ENCODE measurements at places on chromosomes 4 and X. TPM values are rescaled to one million over a fixed set of nuclear protein-coding genes. Genes with fewer than 3 reads are reported as not detected.
A peak's percentile ranks its signal among the peaks of the same experiment; 100 is the strongest.

DNA sequence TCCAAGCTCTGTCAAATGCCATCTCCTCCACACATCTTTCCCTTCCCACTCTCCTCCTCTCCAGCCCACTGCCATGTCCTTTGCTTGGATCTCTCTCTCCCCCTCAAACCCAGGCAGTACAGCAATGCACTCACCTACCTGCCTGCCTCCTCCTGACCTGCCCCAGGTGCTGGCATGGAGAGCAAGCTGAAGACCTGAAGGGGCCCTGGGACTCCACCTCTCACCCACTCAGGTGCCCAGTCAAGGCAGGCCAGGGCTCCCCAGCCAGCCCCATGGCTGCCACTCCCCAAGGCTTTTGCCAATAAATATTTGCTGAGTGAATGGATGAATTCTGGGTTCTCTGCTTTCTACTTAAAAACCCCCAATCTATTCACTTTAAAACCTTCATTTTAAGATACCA is 12.6 kb upstream of the PHKA2 start:
- DNase-seq, result no peak

- DNase-seq, result no peak
Observed at GRCh38 chrX:125387945-125388344, 68.3 kb downstream of the TEX13C start.

GRCh38 chr4:74794382-74795010 is at the start of gene BTC:
TSS of gene BTC (minus strand) at chr4:74794523. CDS start at chr4:74794325, 198 bp downstream.
- DNase-seq, result peak; percentile 2

DNA sequence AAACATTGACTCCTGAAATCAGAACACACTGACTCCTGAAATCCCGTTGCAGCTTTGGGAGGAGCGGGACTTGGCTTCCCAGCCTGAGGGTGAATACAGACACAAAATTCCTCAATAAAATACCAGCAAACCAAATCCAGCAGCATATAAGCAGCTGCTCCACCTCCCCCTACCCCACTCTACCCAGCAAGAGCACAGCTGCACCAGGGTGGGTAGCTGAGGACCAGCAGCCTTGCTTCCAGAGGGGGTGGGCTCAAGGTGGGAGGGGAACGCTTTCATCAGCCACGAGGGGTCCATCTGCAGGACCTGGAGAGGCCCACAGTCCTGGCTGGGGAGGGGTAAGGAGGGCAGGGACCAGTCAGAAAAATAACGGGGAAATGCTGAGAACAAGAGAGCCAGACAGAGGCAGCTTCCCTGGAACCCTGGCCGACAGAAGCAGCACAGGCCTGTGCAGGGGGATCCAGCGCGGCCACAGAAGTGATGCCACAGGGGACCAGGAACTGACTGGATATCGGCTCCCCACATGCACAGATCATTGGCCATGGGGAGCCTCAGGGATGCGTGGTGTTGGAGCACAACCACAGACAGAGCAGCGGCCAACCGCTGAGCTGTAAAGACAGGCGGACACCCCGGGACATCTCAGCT is 49.8 kb downstream of the FGFRL1 start:
- DNase-seq, result no peak

The STATH gene
- not detected for total RNA-seq

The SMIM31 gene
- total RNA-seq, result not detected

The ADH7 gene
- total RNA-seq, result not detected
